Aortic smooth muscle cell (primary cell): ENCODE measurements at places on chromosomes 1 and 21. TPM values are rescaled to one million over a fixed set of nuclear protein-coding genes. Genes with fewer than 3 reads are reported as not detected.

KCNC4 gene
- total RNA-seq = 1.1 TPM in 2 replicates

KRTAP19-1 gene
- total RNA-seq = not detected in 2 replicates

RGS16 gene
- 0.40 and 0.87 TPM in 2 replicates for total RNA-seq

FNBP1L gene
- total RNA-seq = 3.7 and 7.7 TPM in 2 replicates

BMP8A gene
- 0.40 TPM in 1 of 2 replicates, not detected in the other for total RNA-seq

SLAMF8 gene
- not detected in 2 replicates for total RNA-seq

RGL1 gene
- total RNA-seq = 39.2 and 44.1 TPM in 2 replicates

FMO4 gene
- 4.0 and 5.0 TPM in 2 replicates for total RNA-seq
